EH (cell line): ENCODE measurements at places on chromosomes 12 and 14.

- DNase-seq = no peak
Observed at GRCh38 chr12:64825143-64826021, 935 bp downstream of the TBC1D30 start.

DNA sequence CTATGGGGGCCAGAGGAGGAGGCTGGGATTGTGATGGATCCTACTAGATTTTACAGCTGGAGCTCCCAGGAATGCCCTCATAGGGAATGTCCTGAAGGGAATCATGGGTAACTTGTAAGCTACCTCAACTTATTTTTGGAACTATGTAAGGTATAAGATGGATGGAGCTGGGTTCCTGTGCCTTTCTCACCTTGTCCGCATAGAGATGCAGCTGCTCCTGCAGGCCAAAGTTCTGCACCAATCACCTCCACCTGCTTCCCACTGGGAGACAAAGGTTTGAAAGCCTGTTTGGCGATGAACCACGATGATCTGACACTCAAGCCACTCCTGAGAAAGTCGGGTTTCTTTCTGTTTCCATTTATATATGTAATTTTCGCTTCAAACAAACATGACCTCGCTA lies 648 bp upstream of the AKAP5 start:
- DNase-seq = no peak

GRCh38 chr12:93970900-93971688 lies 177.3 kb upstream of the PLXNC1 start:
- peak; percentile 68 for DNase-seq

GRCh38 chr14:22561661-22562579 lies 27.1 kb downstream of the DAD1 start:
- no peak for DNase-seq

- DNase-seq = no peak
Observed at GRCh38 chr14:68811171-68811570, 18.3 kb upstream of the ZFP36L1 start.

- no peak for DNase-seq
Observed at GRCh38 chr12:4444031-4444430, 1.6 kb downstream of the FGF6 start.

DNA sequence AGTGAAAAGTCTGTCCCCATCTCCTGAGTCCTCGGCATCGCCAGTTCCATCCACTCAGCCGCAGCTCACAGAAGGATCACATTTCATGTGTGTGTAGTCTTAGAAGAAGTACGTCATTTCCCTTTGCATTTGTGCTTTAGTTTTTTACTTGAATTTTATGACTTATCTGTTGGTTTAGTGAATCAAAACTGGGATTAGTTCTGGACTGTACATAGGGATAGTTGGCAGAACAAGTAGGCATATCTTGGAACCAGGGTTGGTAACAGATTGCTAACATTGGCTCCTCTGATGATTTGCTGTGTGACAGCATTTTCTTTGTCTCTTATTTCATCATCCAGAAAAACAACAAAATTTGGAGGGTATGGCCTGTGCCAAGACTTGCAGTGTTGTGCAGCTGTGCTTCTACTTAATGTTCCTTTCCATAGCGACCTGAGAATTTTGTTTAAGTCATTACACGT lies 69.6 kb upstream of the AEBP2 start:
- DNase-seq = peak; percentile 67

DNA sequence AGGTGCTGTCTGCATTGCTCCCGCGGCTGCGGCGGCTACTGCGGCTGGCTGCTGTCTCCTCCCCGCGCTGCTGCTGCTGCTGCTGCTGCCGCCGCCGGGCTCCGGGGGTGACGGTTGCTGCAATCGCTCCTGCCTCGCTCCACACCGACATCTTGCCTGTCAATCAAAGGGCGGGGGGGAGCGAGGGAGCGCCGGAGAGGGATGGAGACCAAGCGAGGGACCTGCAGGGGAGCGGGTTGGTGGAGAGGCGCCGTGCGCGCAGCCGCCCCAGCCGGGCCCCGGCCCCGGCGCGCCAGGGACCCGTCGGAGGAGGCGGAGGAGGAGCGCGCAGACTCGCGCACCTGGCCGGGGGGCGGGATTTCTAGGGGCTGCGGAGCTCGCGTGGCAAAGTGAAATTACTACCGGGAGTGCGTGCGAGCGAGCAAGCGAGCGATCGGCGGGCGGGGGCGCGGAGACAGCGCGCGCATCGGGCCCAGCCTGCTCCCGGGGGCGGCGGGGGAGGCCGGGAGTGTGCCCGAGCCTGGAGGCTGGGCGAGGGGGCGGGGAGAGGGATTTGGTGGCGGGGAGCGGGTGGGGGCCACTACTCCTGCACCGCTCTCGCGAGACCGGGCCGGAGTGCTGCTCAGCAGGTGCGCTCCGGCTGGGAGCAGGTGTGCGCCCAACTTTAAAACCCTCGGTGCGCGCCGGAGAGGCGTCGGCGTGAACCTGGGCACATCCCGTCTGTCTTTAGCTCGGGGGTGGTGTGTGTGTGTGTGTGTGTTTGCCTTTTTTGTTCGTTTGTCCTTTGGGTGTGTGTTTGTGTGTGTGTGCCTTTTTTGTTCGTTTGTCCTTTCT lies at the start of gene KSR2:
Gene KSR2, minus strand, starts transcription at position 165 of the 834 bp plus-strand sequence. CDS start 735 bp downstream, outside the sequence.
- peak; percentile 16 for DNase-seq

DNA sequence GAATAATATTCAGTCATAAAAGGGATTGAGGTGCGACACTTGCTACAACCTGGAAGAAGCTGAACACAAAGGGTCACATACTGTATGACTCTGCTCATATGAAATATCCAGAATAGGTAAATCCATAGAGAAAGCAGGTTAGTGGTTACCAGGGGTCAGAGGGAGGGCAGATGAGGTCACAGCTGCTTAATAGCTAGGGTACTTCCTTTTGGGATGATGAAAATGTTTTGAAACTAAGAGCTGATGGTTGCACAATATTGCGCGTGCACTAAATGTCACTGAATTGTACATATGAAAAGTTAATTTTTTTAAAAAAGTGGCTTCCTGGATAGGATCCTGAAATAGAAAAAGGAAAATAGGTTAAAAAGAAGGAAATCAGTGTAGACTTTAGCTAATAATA lies 23.8 kb downstream of the NEUROD4 start:
- no peak for DNase-seq

GRCh38 chr14:21185491-21185890 lies 29.6 kb upstream of the OR5AU1 start:
- no peak for DNase-seq

DNA sequence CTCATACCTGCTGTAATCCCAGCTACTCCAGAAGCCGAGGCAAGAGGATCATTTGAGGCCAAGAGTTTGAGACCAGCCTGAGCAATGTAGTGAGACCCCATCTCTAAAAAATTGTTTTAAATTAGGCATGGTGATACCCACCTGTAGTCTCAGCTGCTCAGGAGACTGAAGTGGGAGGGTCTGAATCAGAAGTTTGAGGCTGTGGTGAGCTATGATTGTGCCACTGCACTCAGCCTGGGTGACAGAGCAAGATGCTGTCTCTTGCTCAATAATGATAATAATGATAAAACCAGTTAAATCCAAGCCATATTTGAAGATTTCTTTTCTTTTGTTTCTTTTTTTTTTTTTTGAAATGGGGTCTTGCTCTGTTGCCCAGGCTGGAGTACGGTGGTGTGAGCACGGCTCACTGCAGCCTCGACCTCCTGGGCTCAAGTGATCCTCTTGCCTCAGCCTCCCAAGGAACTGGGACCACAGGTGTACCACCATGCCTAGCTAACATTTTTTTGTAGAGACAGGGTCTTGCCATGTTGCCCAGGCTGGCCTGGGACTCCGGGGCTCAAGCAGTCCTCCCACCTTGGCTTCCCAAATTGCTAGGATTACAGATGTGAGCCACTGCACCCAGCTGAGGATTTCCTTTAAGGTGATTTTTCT lies 12.8 kb downstream of the PSMA6 start:
- no peak for DNase-seq
